RCC 7860 (cell line): ENCODE measurements at places on chromosomes 16 and 17.

DNA sequence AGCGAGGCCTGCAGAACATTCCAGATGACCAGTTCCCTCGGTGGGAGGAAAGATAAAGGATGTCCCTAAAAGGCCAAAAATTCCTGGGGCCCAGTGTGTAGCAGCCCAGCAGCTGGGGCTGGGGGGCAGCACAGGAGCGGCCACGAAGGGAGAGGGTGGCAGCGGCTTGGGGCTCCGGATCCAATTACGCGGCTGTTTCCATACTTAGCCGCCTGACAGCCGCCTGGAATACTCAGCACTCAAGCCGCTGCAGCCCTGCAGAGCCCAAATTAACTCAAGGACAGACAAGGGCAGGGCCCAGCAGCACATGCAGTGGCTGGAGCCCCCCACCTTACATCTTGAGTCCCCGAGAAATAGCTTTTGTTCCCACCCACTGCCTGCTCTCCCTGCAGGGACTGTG, 1.3 kb downstream of the SRL start:
- no peak for DNase-seq

- peak; percentile 54 for DNase-seq
These were observed 28.1 kb upstream of the PECAM1 start for GRCh38 chr17:64418506-64419339.

- no peak for DNase-seq
These were observed 70.5 kb upstream of the RASL10B start for GRCh38 chr17:35660902-35661301.

DNA sequence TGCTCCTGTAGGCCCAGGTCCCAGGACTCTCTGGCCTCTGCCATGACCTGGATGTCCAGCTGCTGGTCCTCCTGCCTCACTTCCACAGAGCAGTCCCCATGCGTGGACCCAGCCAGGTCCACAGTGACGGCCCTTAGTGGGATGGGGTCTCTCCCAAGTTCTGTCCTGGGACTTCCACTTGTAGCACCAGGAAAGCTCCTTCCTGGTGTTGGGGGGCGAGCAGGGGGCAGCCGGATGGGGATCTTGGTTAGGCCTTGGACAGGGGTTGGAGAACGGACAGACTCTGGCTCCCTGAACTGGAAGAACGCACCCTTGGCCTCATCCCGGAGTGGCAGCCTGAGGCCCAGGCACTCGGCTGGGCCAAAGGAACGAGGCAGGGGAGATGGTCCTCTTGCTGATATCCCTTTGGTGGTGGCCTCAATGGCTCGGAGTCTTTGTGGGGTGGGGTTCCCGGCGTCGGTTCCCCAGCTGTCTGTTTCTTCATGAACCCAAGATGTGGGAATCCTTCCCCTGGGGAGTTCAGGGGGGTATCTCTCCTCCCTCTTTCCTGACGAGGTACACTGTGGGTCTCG, 7.2 kb downstream of the GAS2L2 start:
- no peak for DNase-seq

GRCh38 chr17:3740611-3741073, 16.9 kb downstream of the HASPIN start:
- DNase-seq: no peak

DNA sequence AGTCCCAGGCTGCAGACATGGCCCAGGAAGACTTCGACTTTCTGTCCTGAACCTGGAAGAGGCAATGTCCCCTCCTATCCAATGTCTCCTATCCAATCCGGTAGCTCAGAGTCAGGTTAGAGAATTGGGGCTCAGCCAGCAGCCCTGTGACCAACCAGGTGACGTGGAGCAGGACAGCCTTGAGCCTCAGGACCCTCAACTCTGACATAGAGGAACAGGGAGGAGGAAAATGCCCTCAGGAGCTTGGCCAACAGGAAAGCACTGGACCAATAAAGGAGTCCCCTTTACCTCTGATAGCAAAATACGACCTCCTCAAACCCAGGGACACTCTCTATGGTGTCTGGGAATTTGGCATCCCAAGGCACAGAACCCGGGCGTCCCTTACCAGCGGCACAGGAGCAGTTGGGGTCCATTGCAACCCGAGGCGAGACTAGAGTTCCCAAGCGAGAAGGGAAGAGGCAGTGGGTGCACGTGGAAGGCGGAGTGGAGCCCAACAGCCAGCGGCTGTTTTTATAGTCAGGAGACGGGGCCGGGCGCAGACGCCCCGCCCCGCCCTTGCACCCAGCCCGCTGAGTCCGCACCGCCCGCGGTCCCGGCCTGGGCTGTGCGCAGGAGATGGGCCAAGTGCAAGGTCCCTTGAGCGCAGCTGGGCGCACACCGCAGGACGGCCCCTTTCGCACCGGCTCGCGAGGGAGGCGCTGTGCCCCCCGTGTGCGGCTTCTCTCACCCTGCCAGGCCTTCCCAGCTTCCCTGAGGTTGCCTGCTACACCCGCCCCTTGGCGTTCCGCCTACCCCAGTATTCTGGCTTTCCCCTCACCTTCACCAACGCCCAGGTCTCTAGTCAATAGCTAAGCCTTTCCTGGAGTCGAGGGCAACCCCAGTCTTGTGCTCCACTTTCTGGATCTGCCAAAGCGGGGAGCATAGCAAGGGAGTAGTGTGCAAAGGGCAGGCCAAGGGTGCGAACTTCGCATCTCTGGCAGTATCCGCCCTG, at the start of gene MT1G:
TSS of gene MT1G (minus strand) at position 485 of the 991 bp plus-strand sequence. CDS start at position 413, 72 bp downstream.
- DNase-seq: no peak

GRCh38 chr17:83191388-83192160, 112.2 kb downstream of the METRNL start:
- no peak for DNase-seq

DNA sequence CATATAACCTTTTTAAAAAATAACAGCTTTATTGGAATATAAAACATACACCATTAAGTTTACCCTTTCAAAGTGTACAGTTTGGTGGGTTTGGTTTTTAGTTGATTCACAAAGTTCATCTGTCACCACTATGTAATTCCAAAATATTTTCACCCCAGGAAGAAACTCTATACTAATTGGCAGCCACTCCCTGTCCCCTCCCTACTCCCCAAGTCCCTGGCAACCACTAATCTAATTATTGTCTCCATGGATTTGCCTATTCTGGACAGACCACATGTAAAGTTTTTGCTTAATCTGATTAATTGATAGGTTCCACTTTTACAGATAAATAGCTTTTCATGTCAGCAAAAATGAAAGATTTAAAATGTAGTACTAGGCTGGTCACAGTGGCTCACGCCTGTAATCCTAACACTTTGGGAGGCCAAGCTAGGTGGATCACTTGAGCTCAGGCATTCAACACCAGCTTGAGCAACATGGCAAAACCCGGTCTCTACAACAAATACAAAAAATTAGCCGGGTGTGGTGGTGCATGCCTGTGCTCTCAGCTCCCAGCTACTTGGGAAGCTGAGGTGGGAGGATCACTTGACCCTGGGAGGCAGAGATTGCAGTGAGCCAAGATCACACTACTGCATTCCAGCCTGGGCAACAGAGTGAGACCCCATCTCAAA, 25.0 kb upstream of the MAPK3 start:
- no peak for DNase-seq

- no peak for DNase-seq
These were observed 120.9 kb upstream of the HS3ST2 start for GRCh38 chr16:22692916-22693637.

DNA sequence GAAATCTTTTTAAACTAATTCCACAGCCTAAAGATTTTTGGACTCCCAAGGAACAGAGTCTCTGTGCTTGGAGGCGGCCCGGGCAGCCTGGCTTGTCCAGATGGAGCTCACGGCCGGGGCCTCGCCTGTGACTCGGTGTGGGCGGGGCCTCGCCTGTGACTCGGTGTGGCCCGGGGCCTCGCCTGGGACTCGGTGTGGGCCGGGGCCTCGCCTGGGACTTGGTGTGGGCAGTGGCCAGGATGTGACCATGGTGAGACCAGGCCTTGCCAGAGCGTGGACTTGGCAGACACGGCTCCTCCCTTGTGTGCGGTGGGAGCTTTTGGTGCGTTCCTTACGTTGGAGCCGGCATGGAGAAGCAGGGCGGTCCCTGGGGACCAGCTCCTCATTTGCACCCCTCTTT, 92.3 kb downstream of the METRNL start:
- no peak for DNase-seq

- no peak for DNase-seq
These were observed 139.3 kb downstream of the IRF8 start for GRCh38 chr16:86037999-86038925.

DNA sequence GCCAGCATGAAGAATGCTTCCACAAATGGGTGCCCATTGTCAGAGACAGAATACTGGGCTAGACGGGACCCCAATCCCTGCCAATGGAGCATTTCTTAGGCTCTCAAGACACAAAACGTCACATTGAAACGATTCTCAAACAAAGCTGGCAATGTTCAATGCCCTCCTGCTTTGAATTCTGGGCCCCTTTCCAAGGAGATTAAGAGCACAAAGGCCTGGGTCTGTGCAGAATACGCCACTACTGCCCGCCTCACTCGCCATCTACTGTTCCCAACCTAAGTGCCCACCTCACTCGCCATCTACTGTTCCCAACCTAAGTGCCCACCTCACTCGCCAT, 9.7 kb downstream of the CFAP20 start:
- DNase-seq: no peak

GRCh38 chr17:21378553-21378952, 2.4 kb downstream of the KCNJ12 start:
- DNase-seq: no peak

DNA sequence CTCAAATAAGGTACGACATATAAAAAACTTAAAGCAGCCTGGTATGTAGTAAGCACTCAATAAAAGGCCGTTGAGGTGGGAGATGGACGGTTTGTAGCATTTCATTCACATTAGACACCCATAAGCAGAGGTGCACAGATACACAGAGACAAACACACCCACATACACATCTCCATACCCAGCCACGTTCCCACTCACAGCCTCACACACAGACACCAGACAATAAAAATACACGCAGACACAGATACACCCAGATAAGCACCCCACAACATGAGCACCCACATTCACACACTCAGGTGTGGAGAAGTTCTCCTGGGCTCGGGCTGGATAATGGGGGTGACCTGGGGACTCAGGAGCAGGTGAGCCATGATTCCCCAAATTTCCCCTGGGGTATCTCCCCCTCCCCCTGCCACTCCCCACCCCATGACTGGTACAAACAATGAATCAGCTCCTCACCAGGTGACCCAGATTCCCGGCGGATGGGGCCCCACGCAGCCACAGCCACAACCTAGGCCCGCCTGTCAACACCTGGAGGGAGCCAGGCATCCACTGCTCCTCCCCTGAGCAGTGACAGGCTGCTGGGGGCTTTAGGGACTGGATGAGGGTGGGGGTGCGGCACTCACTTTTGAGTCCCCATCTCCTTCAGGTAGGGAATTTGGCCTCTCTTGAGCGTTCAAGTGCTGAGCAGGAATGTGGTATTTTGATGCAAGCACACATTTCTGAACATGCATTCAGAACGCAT, 2.7 kb downstream of the DLX3 start:
- no peak for DNase-seq

GRCh38 chr17:68794636-68795434, 160.4 kb downstream of the ABCA8 start:
- no peak for DNase-seq

- DNase-seq: no peak
These were observed 21.0 kb downstream of the SNN start for GRCh38 chr16:11689031-11689840.

DNA sequence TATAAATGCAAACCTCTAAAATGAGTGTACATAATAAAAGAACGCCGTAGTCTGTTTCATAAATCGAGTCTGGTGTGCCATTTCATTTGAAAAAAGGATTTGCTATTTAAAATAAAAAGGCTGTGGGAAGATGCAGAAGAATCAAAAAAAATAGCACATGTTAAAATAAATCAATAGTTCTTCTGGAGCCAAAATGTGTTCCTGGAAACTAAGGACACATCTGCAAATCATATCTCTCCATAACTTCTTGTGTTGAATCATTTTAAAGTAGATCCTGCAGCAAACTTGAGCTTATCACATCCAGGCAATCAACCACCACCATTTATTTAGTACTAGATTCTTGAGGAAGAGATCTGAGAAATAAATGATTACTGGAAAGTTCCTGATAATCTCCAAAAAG, 29.0 kb downstream of the XPO6 start:
- DNase-seq: no peak

DNA sequence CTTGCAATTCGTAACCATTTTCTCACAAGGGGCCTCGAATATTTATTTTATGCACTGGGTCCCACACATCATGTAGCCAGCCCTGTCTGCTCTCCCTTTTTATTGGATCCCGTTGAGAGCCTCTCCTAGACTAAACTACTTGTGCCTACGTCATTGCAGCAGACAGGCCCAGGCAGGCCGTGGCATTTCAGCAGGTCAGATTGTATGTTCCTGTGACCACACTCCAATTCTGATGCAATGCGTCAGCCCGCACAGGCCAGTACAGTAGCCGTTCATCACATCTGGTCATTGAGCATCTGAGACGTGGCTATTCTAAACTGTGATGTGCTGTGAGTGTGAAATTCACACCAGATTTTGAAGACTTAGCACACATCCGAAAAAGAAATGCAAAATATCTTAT, 42.2 kb downstream of the ABAT start:
- DNase-seq: no peak
